ENCODE measurements at places on chromosomes 7 and 10. TPM values are rescaled to one million over a fixed set of nuclear protein-coding genes. Genes with fewer than 3 reads are reported as not detected.

SVOPL gene
- not detected for total RNA-seq

GRCh38 chr10:77586719-77587415 lies 50.7 kb downstream of the KCNMA1 start:
- H3K27me3 ChIP-seq: no peaks in the 10 kb centered on the region
- H3K4me3 ChIP-seq: no peak overlapping the region
- H3K27ac ChIP-seq: no peak overlapping the region
- DNase-seq: no peak
- H3K36me3 ChIP-seq: no peaks in the 10 kb centered on the region
- peaks cover 15% of the 10 kb centered on the region for H3K4me1 ChIP-seq

EPO gene
- not detected for total RNA-seq

- H3K36me3 ChIP-seq: no peaks in the 10 kb centered on the region
- H3K4me1 ChIP-seq: peaks cover 44% of the 10 kb centered on the region
- DNase-seq: no peak
- no peaks in the 10 kb centered on the region for H3K27me3 ChIP-seq
- H3K4me3 ChIP-seq: no peak overlapping the region
- H3K27ac ChIP-seq: no peak overlapping the region
These were observed 652 bp downstream of the KAZALD1 start for GRCh38 chr10:101062232-101063049.

TDRD1 gene
- total RNA-seq: not detected

DNA sequence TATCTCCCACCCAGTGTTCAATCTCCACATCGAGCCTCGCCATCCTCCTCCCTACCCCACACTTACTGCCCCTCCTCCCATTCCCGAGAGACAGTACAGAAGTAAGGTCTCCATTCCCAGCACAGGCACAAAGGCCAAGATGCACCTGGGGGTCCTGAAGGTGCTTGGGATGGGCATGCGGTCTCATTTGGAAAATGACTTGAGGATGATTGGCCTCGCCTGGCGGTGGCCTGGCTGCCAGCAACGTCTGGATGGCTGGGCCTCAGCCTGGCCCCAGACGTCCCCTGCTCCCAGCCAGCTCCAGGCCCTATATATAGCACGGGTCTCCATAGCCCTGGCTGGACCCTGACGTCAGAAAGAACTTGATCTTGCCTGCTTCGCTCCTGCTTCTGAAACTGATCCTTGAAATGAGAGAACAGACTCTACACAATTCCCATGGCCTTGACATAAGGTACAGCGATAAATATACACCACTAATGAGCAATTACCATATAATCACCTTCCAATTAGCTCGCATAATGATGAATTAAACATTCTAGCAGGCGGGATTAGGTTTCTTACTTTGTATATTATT lies 11.8 kb downstream of the EMX2 start:
- no peaks in the 10 kb centered on the region for H3K4me1 ChIP-seq
- H3K27ac ChIP-seq: no peak overlapping the region
- no peak for DNase-seq

DNA sequence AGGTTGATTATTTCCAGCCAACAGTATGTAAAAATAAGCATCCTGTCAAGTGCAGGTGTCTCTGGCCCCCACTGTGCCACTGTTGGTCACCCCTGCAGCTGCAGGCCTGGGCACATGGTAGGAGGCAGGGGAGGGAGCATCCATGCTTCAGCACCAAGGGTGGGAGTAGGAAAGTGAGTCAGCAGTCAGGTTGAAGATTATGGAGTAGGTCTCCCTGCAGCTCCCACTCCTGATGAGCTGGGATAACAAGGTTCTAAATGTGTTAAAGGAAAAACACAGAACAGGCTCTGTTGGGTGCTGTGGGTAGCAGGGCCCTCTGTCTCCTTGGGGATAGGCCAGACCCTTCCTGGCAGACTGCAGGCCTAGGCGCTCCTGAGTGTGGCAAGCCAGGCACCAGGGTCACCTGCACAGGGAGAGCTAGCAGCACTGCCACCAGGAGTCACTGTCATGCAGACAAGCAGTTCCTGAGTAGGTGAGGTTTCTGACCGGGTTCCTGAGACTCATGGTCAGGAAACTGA lies 59.3 kb downstream of the NUDCD3 start:
- H3K4me1 ChIP-seq: no peaks in the 10 kb centered on the region
- DNase-seq: no peak
- H3K36me3 ChIP-seq: peaks cover 35% of the 10 kb centered on the region
- H3K27ac ChIP-seq: no peak overlapping the region
- H3K4me3 ChIP-seq: no peak overlapping the region

DNA sequence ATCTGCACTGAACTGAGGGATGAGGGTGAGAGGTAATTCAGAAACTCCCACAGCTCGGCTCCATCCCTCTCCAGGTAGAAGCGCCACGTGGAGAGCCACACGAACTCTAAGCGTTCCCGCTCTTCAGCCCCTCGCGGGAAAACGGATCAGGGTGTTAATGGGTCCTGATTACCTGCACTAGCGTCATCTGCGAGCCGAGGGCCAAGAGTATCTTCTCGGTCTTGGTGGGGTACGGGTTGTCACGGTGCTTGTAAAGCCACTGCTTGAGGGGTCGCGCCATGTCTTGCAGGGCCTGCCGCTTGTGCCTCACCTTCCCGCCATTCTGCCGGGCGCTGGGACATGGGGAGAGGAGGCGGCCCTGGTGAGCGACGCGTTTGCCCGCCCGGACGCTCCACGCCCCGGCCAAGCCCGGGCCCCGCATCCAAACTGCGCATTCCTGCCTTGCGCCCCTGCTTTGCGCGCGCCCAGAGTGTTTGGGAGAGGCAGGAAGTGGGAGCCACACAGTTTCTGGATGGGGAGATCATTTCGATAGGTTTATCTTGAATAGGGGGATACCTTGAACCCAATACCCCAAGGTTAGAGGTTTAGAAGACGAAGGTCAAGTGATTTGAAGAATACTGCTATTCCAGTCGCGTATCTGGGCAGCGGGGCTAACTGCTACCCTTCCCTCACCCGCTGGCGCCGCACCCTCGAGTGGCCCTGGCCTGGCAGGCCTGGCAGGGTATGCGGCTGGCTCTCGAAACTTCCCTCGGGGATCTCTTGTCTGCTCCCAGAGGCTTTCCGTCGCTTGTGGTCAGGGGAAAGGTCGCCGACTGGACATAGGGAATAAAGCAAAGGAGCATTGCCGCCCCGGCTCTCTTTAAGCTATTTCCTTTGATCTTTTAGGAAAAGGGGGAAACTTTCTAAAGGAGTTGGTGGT lies 4.2 kb downstream of the MKX start:
- peaks cover 53% of the 10 kb centered on the region for H3K27me3 ChIP-seq
- no peak overlapping the region for H3K4me3 ChIP-seq
- peaks cover 36% of the 10 kb centered on the region for H3K4me1 ChIP-seq

SLC16A12 gene
- not detected for total RNA-seq

GRCh38 chr7:139658908-139659675 lies 118.7 kb downstream of the HIPK2 start:
- peaks cover 53% of the 10 kb centered on the region for H3K4me1 ChIP-seq
- no peak overlapping the region for H3K4me3 ChIP-seq
- no peaks in the 10 kb centered on the region for H3K27me3 ChIP-seq
- H3K36me3 ChIP-seq: peaks cover 9% of the 10 kb centered on the region
- DNase-seq: no peak
- no peak overlapping the region for H3K27ac ChIP-seq

- peaks cover 6% of the 10 kb centered on the region for H3K36me3 ChIP-seq
- H3K4me3 ChIP-seq: no peak overlapping the region
- H3K27ac ChIP-seq: no peak overlapping the region
- H3K4me1 ChIP-seq: no peaks in the 10 kb centered on the region
- no peaks in the 10 kb centered on the region for H3K27me3 ChIP-seq
These were observed 45.3 kb downstream of the DOCK1 start for GRCh38 chr10:126950401-126951105.

- no peak overlapping the region for H3K27ac ChIP-seq
- no peaks in the 10 kb centered on the region for H3K4me1 ChIP-seq
- no peaks in the 10 kb centered on the region for H3K27me3 ChIP-seq
- no peak overlapping the region for H3K4me3 ChIP-seq
- no peaks in the 10 kb centered on the region for H3K36me3 ChIP-seq
These were observed 385.7 kb downstream of the TNS3 start for GRCh38 chr7:47196106-47196645.
